ENCODE measurements at places on chromosomes 1 and 21. TPM values are rescaled to one million over a fixed set of nuclear protein-coding genes. Genes with fewer than 3 reads are reported as not detected.

DNA sequence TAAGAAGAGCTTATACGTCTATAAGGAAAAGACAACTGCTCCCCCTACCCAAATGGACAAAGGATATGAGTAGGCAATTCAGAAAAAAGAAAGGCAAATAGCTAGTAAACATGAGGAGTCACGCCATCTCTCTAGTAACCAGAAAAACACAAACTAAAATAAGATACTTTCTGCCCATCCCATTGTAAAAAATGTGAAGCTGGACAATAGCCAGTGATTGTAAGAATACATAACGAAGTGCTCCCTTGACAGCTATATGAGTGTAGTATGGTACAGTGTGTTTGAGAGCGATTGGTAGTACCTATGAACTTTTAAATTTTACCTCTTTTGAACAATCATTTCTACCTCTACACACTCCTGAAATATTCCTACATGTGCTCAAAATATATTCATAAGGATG is 7.5 kb upstream of the GJA8 start:
- no peak for DNase-seq

GRCh38 chr21:25572861-25573310 is 34.4 kb downstream of the MRPL39 start:
- peak; percentile 21 for DNase-seq

Gene ALPL
- total RNA-seq = 0.81 TPM

Gene BGLAP
- 1.9 TPM for total RNA-seq

- DNase-seq = no peak
Measured at GRCh38 chr1:192627901-192628300, 8.0 kb upstream of the RGS13 start.

GRCh38 chr1:34739613-34740012 is 15.2 kb upstream of the GJB5 start:
- DNase-seq = no peak

Gene CCDC185
- total RNA-seq = not detected

Gene RCC2
- 115 TPM for total RNA-seq

DNA sequence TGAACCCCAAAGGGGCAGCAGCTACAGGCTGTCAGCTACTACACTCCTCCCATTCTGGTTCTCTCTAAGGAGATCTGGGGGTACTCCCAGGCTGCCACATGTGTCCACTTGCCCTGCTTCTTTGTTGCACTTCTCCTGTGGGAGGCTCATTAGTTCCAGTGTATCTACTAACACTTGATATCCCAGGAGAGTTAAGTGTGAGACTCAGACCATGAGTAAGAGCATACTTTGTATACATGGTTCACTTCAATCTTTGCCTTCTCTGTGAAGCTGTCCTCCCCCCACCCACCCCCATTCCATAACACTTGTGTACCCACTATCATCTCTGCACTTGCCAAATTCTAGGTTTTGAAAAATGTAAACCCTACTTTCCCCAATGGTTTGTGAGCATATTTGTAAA is 34.9 kb upstream of the GADD45A start:
- DNase-seq = no peak

DNA sequence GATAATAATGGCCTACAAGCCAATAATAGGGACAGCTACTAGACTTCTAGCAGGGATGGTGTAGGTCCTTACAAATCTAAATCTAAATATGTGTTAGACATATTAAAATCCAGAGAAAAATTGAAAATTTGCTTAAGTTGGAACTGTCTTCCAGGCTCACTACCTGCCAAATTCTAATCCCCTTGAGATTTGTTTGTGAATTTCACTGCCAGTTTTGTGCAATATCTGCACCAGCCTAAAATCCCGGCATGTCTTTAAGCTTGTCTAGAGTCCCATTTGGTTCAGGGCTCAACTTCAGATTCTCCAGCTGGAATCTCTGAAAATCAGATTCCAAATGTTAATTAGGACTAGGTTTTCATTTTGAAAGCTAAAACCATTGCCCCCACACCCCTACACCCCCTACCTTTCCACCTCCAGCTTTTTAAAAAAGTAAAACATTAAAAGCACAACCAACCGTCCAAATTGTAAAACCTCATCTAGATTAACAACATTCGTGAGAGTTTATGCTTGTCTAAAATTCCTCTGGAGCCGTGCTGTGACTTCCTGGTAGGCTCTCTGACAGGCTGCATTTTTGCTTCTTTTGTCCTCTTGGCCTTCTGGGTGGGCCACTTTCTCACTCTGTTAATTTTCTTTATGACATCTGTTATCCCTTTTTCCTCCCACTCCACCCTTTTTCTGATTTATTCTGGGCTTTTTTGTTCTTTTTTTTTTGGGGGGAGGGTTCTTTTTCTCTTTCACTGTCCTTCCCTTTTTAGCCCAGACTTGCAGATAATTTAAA is 348.7 kb downstream of the PAPPA2 start:
- no peak for DNase-seq

Gene CLCA4
- not detected for total RNA-seq

DNA sequence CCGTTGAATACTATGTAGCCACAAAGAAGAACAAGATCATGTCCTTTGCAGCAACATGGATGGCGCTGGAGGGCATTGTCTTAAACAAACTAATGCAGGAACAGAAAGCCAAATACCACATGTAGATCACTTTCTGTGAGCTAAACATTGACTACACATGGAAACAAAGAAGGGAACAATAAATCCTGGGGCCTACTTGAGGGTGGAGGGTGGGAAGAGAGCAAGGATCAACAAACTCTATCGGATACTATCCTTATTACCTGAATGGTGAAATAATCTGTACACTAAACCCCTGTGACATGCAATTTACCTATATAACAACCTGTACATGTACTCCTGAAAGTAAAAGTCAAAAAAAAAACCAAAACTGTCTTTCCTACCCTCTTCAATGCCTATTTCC is 40.8 kb upstream of the CD55 start:
- DNase-seq = no peak

Gene SPATA17
- total RNA-seq = under 0.01 TPM

Gene OPTC
- not detected for total RNA-seq

DNA sequence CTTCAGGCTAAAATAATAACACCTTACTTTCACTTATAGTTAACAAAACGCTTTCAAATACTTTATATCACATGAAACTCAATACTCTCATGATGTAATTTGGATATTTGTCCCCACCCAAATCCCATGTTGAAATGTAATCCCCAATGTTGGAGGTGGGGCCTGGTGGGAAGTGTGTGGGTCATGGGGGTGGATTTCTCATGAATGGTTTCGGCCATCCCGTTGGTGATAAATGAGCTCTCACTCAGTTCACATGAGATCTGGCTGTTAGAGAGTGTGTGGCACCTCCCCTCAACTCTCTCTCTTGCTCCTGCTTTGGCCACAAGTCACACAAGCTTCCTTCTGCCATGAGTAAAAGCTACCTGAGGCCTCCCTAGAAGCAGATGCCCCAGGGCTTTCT is 22.5 kb upstream of the PTGFRN start:
- no peak for DNase-seq

GRCh38 chr1:230424391-230425251 is 1.5 kb downstream of the PGBD5 start:
- no peak for DNase-seq

GRCh38 chr1:115496904-115497527 is 144.8 kb upstream of the VANGL1 start:
- no peak for DNase-seq

Gene SLC45A1
- 0.27 TPM for total RNA-seq

Gene OR2T2
- total RNA-seq = under 0.01 TPM

GRCh38 chr1:207251066-207251465 is 70.4 kb upstream of the CD55 start:
- no peak for DNase-seq

DNA sequence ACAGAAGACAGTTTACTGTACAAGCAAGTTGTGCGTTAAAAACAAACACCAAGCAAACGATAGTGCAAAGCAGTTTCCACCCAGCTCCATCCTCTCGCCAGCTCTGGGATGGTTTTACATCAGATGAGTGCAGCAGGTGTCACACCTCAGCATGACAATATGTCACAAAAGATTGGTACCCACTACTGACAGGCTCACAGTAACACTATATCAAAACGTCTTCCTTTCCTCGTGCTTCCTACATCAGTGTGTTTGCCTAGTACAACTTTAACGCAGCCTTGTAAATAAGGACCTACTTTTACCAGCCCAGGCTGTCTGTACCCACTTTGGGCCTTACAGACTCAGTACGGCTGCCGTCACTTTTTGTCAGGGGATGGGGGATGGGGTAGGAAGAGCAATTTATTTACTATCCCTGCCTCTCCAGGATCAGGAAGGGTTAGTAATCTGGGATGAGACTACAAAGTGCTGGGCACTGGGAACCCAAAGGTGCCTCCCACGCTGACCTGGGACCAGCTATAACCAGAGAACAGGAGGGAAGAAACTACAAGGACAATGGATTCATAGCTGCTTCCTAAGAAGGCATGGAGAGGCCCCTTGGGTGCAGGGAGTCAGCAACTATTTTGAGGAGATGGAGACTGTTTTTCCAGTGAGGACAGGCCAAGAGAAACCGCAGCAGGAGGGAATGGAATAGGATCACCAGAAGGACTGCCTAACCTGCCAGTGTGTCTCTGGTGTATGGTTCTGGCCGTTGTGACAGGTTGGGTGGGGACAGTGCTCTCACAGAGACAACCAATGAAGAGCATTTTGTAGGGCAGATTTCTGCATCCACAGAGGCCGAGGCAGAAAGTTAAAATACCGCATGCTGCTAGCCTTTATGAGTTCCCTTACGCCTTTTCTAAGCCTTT is 30.2 kb downstream of the RUNX3 start:
- no peak for DNase-seq

GRCh38 chr1:27011058-27011764 is 1.4 kb downstream of the TENT5B start:
- no peak for DNase-seq

DNA sequence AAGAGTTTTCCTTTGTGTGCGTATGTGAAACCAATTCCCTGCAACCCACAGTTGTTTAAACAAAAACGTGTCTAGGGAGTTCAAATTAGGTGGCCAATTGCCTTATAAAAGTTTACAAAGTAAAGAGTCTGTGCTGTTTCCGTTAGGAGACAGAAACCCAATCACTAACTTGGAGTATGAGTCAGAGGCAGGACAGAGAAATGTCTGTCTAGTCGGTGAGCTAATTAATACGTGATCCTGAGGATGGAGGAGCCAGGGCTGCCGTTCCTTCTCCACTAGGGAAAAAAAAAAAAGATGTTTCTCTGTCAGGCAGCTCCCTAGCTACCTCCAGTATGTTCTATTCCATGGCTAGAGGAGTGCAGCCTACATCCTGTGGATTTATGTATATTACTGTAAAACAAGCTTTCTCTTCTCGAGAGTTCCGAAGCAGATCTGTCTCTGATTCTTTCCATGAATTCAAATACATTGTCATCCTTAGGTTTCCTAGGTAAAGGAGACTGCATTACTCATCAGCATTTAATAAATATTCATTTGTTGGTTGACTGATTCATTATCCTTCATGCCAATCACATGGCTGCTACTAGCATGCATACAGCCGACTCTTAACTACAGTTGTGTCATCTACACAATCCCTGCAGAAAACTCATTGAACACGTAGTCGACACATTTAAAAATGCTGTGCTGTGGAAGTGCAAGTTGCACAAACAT is 430.6 kb downstream of the KIF26B start:
- DNase-seq = no peak

DNA sequence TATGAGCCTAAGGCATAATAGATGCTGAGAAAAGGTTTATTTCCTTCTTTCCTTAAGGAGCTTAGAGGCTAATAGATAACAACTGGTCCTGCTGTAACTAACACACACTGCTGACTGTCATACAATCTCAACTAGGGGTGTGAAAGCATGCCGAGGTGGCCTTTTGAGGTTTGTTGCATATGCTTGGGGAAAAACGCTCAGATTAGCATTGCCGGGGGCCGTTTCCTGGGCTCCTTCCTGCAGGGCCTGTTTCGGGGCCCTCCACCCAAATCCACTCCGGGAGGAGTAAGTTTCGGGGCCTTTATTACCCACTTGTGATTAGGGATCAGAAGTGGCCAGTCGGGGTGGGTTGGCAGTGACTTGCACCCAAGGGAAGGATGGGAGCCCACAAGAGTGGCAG is 27.2 kb upstream of the RCSD1 start:
- DNase-seq = no peak

GRCh38 chr1:14404862-14405301 is 193.6 kb upstream of the KAZN start:
- DNase-seq = no peak

DNA sequence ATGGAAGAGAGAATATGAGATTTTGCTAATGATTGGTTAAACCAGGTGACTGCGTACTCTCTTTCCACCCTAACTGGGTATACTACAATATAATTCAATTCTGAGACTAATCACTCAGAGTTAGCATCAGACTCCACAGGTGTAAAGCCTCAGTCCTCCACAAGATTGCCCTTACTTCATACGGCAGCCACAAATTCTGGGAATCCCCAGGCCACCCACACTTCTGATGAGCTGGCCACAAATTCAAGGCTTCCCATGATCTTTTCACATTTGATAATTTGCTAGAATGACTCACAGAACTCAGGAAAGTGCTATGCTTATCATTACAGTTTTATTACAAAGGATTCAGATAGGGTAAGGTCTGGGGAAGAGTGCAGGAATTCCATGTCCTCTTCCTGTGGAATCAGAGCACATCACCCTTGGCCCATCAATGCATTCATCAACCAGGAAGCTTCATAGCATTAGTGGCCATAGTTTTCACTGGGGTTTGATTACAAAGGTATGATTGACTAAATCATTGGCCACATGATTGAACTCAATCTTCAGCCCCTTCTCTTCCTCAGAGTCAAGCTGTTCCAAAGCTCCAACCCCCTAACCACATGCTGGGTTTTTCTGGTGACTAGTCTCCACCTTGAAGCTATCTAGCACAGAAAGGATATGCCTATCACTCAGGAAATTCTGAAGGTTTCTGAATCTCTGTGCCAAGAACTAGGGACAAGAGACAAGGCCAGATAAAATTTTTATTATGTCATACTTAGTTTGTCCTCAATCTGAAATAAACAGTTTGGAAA is 131.7 kb downstream of the HHIPL2 start:
- no peak for DNase-seq

DNA sequence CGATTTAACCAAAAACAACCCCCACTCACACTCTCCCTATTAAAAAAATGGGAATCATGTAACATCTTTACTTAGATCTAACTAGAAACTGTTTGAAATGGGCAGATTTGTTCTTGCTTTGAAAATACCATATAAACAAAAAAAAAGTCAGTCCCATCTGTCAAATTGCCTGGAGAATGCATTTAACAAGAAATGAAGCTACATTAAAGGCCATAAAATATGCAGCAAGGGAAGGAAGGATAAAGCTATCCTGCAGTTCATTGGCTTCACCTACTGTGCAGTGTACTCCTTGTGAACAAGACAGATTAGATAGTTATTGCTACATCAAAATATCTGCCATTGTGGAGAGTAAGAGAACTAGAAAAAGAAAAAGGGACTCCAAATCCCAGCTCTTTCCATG is 160.5 kb downstream of the LRRC7 start:
- no peak for DNase-seq

All from hematopoietic multipotent progenitor cell (in vitro differentiated cells).